AG20443 (cell line): ENCODE measurements at places on chromosomes 16 and 17.
A peak's percentile ranks its signal among the peaks of the same experiment; 100 is the strongest.

DNA sequence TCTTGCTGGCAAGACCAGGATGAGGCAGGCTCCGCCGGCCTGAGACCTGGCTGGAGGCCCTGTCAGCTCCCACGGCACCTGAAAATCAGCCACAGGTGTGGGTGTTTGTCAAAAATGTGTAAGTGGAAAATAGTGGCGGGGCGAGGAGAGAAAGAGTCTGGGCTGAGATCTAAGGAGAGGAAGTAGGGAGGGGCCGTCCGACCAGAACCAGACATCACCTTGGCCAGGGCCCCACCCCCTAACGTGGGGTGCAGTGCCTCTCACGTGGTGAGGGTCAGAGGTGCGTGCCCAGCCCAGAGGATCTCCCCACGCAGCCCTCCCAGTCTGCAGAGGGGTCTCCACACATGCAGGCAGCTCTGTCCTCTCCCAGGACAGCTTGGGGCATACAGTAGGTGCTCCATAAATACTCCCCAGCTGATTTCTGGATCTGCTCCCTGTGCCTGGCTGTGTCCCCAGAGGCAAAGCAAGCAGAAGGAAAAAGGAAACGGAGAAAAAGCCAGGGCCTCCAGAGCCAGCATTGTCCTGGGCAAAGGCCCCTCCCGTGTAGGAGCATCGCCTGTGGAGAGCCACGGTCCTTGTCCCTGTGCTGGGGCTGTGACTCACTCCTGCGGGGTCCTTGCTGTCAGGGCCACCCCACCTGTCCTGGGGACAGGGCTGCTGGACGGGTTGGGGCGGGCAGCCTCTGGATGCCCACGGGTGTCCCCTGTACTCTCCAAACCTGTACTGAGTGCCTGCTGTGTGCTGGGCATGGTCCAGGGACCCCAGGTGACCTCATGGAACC is 16.7 kb downstream of the ZFPM1 start:
- DNase-seq, result no peak

DNA sequence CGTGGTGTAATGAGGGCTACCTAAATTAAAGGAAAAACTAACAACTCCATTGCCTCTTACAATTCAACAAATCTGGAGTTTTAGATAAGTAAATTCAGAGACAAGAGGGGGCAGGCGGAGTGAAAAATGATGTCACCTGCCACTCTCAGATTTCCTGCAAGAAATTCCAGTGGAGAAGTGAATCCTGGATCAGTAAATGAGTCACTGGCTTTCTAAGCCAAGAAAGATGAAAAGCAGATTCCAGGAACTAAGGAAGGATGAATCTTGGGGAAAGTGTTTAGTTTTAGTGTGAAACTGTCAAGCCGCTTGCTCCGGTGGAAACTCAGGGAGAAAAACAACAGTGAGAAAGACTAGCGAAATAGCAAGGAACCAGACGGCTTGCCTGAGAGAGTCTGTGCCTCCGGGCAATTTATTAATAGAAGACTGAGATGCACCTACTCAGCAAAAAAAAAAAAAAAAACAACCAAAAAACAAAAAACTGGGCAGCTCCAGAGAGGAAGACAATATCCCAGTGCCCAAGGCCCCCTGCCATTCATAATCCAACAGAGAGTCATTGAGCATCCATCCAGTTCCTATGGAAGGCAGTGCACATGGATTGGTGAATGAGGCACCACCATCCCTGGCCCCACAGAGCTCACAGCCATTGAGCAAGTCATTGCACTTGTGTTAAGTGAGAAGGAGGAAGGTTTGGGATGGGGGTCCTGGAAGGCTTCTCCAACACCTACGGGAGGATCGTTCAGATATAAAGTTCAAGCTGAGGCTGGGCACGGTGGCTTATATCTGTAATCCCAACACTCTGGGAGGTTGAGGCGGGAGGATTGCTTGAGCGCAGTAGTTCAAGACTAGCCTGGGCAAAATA is 12.1 kb upstream of the RIPOR1 start:
- peak; percentile 59 for DNase-seq

DNA sequence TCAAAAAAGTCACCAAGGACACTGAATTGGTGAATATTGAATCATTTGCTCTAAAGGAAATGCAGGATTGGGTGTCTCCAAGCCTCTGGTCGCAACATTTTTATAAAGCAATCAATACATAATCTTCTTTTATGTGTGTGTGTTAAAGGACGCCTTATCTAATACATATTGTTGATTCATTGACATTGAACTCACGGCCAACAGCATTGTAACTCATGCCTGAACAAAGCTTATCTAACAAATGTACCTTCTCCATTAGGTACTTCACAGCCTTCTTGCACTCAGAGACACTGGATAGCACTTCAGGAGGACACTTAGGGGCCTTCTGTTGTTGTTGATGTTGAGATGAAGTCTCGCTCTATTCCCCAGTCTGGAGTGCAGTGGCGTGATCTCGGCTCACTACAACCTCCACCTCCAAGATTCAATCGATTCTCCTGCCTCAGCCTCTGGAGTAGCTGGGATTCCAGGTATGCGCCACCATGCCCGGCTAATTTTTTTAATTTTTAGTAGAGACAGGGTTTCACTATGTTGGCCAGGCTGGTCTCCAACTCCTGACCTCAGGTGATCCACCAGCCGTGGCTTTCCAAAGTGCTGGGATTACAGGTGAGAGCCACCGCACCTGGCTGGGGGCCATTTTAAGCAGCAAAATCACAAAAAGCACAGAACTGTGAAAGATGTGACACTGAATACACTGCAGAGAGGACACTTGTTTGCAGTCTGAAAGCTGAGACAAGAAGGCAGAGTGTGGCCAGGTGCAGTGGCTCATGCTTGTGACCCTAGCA is 13.2 kb upstream of the PDXDC1 start:
- no peak for DNase-seq

- DNase-seq, result peak; percentile 17
Observed at GRCh38 chr17:2292100-2292499, 11.5 kb downstream of the SMG6 start.

GRCh38 chr17:17990282-17990681 is 17.6 kb downstream of the DRC3 start:
- no peak for DNase-seq

GRCh38 chr16:82133798-82134197 is 36.2 kb downstream of the MPHOSPH6 start:
- no peak for DNase-seq

- DNase-seq, result no peak
Observed at GRCh38 chr17:52110923-52111581, 47.5 kb downstream of the CA10 start.

DNA sequence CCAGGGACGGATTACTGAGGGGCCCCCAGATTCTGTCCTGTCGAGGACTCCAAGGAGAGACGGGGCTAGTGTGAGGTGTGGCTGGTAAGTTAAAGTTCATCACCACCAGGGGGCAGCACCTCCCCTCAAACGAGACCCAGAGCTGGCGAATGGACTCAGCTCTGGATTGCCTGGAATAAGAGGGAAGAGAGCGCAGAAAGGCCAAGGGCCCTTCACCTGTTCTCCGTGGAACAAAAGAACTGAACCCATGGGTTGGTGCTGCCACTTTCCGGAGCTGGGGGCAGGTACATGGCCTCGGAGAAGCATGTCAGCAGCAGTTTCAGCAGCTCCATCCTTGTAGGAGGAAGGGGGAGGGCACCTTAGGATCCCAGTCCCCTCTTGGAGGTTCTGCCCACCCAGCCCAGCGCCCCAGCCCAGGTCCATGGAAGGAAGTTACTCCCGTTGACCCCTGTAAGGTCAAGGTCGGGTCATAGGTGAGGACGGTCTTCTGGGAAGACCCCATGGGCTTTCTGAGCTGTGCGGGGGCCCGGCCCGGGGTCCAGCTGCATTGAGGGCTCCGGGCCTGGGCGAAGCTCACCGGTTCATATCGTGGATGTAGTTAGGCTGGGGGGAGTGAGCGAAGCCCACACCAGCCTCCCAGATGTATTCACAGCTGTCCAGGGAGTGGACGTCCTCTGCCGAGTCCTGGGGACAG is 10.8 kb downstream of the HID1 start:
- DNase-seq, result peak; percentile 93

GRCh38 chr17:64455993-64456885 is 7.3 kb downstream of the MILR1 start:
- DNase-seq, result no peak

DNA sequence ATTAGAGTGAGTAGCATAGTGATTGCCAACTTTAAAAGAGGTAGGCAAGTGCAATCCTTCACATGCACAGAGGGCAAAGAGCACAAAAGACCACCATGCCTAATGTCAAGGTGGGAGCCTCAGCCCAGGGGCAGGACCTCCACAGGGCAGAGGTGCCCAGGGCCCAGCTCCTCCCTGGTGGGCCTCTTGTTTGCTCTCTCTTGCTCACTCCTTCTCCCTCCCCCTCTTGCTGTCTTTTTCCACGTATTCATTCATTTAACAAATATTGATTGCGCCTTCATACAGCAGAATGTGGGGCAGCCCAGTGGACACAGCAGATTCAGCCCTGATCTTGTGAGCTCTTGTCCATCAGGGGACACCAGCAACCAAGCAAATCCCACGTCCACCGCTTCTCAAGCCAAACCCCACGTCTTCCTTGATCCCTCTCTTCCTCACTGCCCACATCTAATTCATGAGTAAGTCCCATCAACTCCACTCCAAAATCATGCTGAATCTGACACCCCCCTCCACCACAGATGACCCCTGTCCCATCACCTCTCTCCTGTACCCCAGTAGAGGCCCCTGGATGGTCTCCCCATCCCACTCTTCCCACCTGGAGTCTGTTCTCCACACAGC is 44.1 kb upstream of the RPL38 start:
- no peak for DNase-seq

DNA sequence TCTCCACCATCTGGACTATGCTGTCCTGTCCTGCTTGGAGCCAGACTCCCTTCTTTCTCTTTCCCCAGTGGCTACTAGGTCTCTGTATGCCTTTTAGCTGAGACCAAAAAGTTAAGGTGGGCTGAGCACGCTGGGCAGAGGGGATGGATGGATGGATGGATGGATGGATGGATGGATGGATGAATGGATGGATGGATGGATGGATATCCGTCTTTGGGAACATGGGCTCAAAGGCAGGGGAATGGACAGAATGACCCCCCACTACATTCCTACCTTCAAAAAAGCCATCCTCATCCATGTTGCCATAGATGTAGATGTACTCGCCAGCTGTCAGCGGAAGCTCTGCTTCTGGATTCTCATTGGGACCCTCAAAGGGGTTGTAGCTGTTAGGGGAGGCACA is 12.8 kb downstream of the TSPOAP1 start:
- no peak for DNase-seq

DNA sequence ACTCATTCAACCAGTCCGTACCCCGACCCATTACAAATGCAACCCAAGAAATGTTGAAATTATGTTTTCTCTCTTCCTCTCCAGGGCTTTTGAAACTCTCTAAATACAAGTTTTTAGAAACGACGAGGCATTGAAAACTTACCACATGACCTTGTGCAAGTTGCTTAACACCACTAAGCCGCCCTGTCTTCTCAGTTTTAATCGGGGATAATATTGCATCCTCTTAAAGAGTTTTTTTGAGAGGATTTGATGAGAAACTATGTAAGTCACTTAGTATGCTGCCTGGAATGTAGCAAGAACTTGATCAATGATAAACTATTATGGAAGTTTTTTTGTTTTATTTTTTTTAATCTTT is 149.0 kb upstream of the FAM20A start:
- no peak for DNase-seq

GRCh38 chr16:65415460-65415859 is 293.6 kb upstream of the CDH11 start:
- DNase-seq, result no peak

GRCh38 chr17:5508810-5509209 is 22.4 kb downstream of the MIS12 start:
- DNase-seq, result no peak

- DNase-seq, result peak; percentile 35
Observed at GRCh38 chr16:67235816-67236562, 9.1 kb downstream of the TMEM208 start.

DNA sequence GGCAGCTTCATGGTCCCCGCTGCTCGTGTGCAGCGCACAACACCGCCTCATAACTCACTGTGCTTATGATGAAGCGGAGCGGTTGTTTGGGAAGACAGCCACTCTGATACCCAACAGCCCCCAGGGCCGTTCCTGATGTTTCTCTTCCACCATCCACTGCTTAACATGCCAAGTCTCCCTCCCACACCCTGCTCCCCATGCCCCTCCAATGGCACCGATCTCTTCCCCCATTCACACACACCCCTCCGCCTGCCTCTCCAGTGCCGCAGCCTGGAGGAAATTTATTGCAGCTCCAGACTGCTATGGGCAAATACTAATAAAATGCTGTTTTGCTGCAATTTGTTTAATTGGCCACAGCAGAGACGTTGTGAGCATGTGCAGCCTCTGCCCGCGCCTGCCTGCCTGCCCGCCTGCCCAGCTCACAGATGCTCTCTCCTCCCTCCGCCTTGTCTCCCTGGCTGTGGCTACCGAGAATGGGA is 80.3 kb upstream of the LHX1 start:
- DNase-seq, result peak; percentile 28

- DNase-seq, result no peak
Observed at GRCh38 chr16:84821728-84822689, 2.2 kb downstream of the CRISPLD2 start.

DNA sequence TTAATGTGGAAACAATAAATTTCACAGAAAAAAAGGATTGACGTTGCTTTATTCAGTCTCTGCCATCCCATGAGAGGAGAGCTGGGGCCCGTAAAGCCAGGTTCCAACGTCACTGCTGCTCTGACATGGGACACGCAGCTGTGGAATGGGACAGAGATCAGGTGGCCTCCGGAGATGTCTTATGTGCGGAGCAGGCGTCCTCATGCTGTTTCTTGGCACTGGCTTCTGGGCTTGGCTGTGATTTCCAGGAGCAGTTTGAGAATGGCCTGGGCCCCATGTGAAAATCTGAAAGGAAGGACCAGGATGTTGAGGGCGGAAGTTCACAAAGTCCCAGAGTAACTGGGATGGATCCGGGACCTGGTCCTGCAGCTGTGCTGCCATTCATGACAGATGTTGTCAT is 32.4 kb downstream of the NDEL1 start:
- DNase-seq, result no peak

- DNase-seq, result no peak
Observed at GRCh38 chr17:34166352-34166751, 88.7 kb upstream of the CCL2 start.

DNA sequence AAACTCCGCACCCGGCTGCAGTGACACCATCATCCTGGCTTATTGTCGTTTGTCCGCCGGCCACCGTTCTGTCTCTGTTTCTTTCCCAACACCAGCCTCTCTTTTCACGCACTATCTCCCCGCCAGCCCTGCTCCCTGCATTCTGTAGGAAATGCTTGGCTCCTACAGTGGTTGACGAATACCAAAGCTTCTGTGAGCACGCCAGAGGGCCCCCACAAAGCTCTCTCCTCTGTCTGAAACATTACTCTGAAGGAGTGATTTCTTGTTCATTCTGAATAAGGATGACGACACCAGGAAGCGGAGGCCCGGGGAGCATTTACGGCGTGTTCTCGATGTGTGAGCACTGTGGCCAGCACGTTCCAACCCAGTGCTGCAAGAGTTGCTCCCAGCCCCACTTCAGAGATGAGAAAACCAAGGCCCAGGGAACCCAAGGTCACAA is 58.8 kb downstream of the ADCY9 start:
- DNase-seq, result no peak

DNA sequence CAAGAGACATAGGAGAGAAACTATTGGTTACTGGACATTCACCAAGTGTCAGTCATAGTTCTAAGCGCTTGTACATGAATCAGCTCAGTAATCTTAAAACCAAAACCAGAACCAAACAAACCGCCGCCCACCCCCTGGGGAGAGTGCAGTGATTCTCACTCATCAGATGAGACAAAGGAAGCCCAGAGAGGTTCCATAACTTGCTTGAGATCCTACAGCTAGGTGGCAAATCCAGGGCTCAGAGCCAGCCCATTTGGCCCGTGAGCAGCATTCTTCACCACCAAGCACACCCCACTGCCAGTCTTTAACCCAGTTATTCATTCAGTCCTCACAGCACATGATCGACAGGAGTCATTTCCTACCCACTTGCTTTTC is 37.2 kb upstream of the RGS9 start:
- peak; percentile 56 for DNase-seq
